Mesenchymal stem cell (in vitro differentiated cells and primary cell): ENCODE measurements at places on chromosomes 13 and 19.

- H3K36me3 ChIP-seq, result no peaks in the 10 kb centered on the region
- peaks cover 15% of the 10 kb centered on the region for H3K27me3 ChIP-seq
- peak; percentile 96 for DNase-seq
- peaks cover 12% of the 10 kb centered on the region for H3K4me1 ChIP-seq
These were observed 16.0 kb upstream of the COLGALT1 start for GRCh38 chr19:17539238-17540117.

DNA sequence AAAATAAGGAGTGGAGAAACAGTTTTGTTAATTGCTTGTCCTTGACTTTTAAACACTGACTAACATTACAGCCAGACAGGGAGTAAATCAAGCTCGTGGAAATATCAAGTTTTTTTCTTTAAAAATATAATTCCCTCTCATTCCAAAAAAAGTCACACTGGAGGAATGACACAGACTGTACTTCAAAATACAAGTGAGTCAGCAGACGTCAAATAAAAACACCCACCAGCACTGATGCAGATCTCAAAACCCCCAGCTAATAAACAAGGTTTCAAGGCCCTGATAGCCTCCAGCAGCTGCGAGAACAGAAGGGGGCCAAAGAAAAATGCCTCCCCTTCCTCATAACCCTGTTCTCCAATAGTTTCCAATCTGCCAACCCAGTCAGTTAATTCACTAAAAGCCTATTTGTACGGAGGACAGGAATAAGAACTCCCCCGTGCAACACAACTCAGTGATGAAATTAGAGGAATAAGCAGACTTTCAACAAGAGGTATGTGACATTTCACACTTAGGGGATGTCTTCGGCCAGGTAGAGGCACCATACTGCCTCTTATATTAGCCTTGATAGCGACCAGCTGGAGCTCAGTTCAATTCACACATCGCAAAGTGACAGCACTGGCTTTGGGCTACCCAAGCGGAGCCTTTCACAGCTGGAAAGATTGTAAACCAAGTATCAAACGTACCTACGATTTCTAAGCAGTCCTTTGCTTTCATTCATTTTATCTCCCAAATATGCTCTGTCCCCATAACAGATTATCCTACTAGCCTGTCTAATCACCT, 561.0 kb upstream of the KLF12 start:
- no peak for DNase-seq
- H3K4me1 ChIP-seq, result no peaks in the 10 kb centered on the region
- no peaks in the 10 kb centered on the region for H3K36me3 ChIP-seq
- no peak overlapping the region for H3K4me3 ChIP-seq
- H3K27me3 ChIP-seq, result no peaks in the 10 kb centered on the region

- H3K27me3 ChIP-seq, result no peaks in the 10 kb centered on the region
- H3K36me3 ChIP-seq, result no peaks in the 10 kb centered on the region
- no peak overlapping the region for H3K4me3 ChIP-seq
- peak; percentile 47 for DNase-seq
- peaks cover 3% of the 10 kb centered on the region for H3K4me1 ChIP-seq
- H3K27ac ChIP-seq, result no peak overlapping the region
These were observed 12.3 kb upstream of the HSPH1 start for GRCh38 chr13:31174018-31174417.

DNA sequence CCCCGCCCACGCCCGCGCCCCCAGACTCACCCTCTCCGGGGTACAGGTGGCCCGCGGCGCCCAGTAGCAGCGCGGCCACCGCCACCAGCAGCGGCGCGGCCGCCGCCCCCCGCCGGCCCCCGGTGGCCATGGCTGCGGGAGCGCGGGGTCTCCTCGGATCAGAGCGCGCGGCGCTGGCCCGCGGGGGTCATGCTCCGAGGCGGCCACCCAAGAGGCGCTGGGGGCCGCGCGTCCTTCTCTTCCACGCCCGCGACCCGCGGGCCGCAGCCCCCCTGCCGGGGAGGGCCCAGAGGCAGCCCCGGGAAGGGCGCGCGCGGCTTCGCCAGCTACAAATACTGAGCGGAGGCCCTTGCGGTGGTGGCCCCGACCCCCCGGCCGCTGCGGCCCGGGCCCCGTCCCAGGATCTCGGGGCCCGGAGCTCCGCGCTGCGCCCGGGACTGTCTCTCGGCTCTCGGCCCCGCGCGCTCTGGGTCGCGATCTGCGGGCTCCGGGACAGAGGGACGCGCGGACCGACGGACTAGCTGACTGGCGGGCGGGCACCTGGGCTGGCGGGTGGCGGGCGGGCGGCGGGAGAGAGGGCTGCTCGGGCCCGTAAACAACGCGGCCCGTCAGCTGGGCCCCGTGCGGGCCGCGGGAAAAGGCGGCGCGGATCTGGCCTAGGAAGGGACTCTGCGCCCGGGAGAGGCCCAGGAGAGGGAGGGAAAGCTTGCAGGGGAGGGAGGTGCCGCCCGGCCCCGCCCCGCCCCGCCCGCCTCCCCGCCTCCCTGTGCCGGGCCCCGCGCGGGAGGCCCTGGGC, at the start of gene INSR:
TSS of gene INSR (minus strand) at position 653 of the 796 bp plus-strand sequence. CDS start at position 130, 523 bp downstream.
- DNase-seq, result peak; percentile 90
- H3K27ac ChIP-seq, result no peak within 1 kb of the TSS
- peaks cover 14% of the 10 kb centered on the region for H3K4me1 ChIP-seq
- peaks cover 7% of the 10 kb centered on the region for H3K27me3 ChIP-seq

DNA sequence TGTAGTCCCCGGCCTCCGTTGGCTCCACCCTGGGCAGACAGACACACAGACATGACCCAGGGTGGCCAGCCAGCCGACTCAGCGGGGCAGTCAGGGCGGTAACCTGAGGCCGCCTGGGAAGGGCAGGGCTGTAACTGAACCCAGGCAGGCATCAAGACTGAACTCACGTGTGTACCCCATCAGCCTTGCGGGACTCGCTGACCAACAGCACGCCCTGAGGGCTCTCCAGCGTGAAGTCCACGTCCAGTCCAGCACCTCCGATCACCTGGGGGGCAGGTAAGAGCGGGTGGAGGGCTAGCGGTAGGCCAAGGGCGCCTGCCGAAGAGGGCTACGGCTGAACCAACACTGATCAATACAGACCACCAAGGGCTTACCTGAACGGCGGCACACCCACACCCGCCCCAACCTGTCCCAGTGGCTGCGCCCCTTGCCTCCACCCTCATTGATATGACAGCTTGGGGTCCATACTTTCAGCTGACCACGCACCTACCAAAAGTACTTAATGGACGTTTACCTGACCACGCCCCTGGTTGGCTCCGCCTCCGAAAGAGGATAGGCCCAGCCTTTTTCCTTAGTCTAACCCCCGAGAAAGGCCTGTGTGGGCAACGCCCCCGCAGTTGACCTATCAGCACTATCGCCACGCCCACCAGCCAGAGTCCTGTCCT, 791 bp downstream of the TMED1 start:
- H3K27me3 ChIP-seq, result no peaks in the 10 kb centered on the region
- H3K36me3 ChIP-seq, result peaks cover 40% of the 10 kb centered on the region
- H3K27ac ChIP-seq, result peak overlapping the region; percentile 3
- H3K4me3 ChIP-seq, result peak overlapping the region; percentile 35
- no peak for DNase-seq

DNA sequence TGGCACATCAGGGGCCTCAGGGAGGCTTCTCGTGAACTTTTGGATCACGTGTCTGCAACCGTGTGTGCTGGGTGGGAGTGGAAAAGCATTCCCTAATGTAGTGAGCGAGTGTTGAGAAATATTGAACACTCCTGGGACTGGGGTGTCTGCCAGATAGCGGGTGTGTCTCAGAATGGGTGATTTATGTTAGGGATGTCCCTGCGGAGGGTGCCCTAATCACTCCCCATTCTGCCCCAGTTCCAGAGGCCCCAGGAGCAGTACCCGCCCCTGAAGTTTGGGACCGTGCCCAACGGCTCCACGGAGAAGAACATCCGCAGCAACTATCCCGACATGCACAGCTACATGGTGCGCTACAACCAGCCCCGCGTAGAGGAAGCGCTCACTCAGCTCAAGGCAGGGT, 24.2 kb upstream of the GRWD1 start:
- H3K27ac ChIP-seq, result no peak overlapping the region
- H3K27me3 ChIP-seq, result no peaks in the 10 kb centered on the region
- H3K4me1 ChIP-seq, result peaks cover 7% of the 10 kb centered on the region
- peak overlapping the region; percentile 52 for H3K4me3 ChIP-seq

GRCh38 chr13:48976576-48977285, 1.0 kb downstream of the FNDC3A start:
- H3K36me3 ChIP-seq, result no peaks in the 10 kb centered on the region
- no peaks in the 10 kb centered on the region for H3K4me1 ChIP-seq
- no peaks in the 10 kb centered on the region for H3K27me3 ChIP-seq
- peak overlapping the region; percentile 86 for H3K27ac ChIP-seq
- peak overlapping the region; percentile 85 for H3K4me3 ChIP-seq
- DNase-seq, result no peak

DNA sequence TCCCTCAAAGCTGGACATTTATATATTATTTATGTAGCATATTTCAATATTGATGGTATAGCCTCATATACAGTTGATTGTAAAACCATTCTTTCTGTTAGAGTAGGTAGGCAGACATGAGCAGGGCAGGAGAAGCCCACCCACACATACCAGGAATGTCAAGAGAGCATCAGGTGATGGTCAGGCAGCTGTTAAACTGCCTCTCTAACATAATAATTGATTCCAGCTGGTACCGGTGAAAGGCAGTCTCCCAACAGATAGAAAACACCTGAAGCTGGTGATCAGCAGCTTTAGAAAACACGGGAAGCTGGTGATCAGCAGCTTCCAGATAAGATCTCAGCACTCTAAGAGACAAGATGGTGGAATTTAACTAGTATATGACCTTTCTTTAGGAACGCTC, 132.9 kb downstream of the SLITRK6 start:
- H3K4me3 ChIP-seq, result no peak overlapping the region
- no peak overlapping the region for H3K27ac ChIP-seq
- H3K4me1 ChIP-seq, result no peaks in the 10 kb centered on the region

DNA sequence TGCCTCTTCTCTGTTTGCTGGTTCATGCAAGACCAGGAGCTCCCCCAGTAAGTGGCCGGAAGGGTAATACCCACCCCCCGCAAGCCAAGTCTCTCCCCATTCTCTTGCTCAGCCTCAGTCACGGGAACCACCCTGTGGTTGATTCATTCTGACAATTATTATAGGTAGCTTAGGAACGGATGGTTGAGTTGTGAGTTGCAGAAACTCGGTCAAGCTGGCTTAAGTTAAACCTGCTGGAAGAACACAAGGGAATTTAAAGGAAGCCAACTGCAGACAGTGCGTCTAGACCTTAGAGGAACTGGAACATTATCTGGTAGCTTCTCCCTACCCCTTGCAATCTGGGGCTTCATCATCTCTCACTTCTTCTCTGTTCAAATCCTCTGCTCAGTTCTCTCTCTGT, 8.9 kb downstream of the FPR1 start:
- no peak overlapping the region for H3K27ac ChIP-seq
- H3K4me3 ChIP-seq, result no peak overlapping the region
- H3K27me3 ChIP-seq, result no peaks in the 10 kb centered on the region
- H3K36me3 ChIP-seq, result no peaks in the 10 kb centered on the region
- H3K4me1 ChIP-seq, result no peaks in the 10 kb centered on the region

DNA sequence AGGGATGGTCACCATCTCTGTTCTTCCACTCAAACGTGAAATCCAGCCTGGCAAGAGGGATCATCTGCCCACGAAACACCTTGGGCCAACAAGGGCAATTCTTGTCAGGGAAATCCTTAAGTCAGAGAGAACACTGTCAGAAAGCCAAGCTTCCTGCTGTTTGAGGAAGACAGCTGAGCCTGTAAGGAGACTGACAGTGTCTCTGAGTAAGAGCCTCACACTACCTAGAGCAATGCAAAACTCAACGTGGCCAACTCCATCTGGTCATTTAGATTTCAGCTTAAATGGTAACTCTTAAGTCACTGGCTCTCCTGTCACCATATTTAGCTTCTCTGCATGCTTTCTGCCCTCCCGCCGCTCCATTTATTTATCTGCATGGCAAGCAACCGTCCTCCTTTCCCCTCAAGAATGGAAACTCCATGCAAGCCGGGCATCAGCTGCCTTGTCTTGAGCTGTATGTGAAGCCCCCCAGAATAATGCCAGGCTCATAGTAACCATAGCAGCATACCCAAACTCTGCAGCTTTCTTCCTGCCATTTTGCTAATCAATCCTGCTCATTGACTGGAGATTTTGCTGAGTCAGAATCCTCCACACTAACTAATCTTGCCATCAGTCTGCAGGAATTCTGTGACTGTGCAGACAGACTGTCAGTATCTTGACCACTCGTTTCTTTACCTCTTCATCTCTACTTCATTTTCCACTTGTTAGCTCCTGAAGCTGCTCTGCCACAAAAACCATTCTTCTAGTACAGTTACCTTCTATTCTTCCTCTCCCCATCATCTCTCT, 159.8 kb downstream of the IRS2 start:
- no peaks in the 10 kb centered on the region for H3K27me3 ChIP-seq
- no peaks in the 10 kb centered on the region for H3K4me1 ChIP-seq
- no peaks in the 10 kb centered on the region for H3K36me3 ChIP-seq
- no peak overlapping the region for H3K4me3 ChIP-seq
- H3K27ac ChIP-seq, result no peak overlapping the region

DNA sequence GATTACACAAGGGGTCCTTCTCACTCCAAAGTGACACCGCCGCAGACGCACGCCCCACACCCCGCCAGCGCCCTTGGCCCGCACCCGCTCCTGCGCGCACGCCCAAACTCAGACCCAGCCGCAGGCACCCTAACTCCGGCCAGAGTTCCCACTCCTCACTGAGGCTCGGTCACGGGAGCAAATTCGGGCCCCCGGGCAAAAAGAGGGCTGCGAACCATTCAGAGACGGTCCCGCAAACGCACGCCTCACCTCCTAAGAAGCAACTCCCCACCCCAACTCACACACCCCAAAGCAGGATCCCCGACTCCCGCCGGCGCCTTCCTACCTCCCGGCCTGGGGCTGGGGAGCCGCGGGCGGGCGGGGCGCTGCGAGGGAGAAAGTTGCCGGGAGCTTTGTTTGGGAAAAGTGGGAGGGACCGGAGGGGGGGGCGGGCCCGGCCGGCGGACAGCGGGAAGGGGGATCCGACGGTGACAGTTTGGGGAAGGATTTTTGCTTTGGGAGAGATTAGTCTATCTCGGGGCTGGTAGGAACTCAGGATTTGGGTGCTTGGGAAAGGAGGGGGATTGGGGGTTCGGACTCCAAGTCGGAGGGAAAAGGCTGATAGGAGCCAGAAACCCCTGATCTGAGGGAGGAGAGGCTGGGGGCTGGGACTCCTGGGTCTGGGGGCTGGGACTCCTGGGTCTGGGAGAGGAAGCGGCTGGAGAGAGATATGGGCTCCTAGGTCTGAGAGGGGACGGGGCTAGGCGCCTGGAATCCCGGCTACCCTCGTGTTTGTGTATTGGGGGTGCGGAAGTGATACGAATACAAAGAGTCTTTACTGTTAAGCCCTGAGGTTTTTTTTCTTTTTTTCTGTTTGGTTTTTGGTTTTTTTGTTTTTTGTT, at the start of gene TEAD2:
TSS of gene TEAD2 (minus strand) at position 369 of the 881 bp plus-strand sequence. CDS start 2,341 bp downstream, outside the sequence.
- H3K4me3 ChIP-seq, result peak within 1 kb of the TSS; percentile 83
- DNase-seq, result peak; percentile 78
- H3K27me3 ChIP-seq, result no peaks in the 10 kb centered on the region
- H3K27ac ChIP-seq, result peak within 1 kb of the TSS; percentile 96
- H3K36me3 ChIP-seq, result peaks cover 11% of the 10 kb centered on the region

- no peak overlapping the region for H3K27ac ChIP-seq
- H3K36me3 ChIP-seq, result no peaks in the 10 kb centered on the region
- peaks cover 12% of the 10 kb centered on the region for H3K4me1 ChIP-seq
These were observed 7.0 kb upstream of the WBP4 start for GRCh38 chr13:41054212-41054877.

GRCh38 chr13:110272227-110272626, 34.7 kb downstream of the COL4A1 start:
- DNase-seq, result no peak
- peaks cover 13% of the 10 kb centered on the region for H3K4me1 ChIP-seq
- H3K27ac ChIP-seq, result no peak overlapping the region
- no peaks in the 10 kb centered on the region for H3K27me3 ChIP-seq
- no peak overlapping the region for H3K4me3 ChIP-seq
